Cortex of kidney (tissue), 1 donor: ENCODE measurements at places on chromosomes 4 and X.

DNA sequence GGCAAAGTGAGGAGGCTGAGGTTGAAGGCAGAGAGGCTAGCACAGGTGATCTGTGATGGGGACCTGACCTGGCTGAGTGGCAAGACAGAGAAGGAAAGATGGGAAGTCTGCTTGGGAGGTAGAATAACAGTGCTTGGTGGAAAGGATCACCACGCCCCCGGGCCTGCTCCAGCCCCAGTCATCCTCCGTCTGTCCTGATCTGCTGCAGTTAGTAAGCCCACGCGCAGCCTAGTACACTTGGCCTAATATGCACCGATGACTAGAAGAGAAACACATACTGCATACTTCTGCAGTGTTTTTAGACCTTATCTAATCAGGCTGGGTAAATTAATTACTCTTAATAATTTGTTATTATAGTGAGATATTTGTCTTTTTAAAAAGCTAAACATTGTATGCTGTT lies 103.7 kb upstream of the KLF3 start:
- no peak for DNase-seq

GRCh38 chrX:136203951-136204350 lies 47.2 kb downstream of the MAP7D3 start:
- no peak for DNase-seq

DNA sequence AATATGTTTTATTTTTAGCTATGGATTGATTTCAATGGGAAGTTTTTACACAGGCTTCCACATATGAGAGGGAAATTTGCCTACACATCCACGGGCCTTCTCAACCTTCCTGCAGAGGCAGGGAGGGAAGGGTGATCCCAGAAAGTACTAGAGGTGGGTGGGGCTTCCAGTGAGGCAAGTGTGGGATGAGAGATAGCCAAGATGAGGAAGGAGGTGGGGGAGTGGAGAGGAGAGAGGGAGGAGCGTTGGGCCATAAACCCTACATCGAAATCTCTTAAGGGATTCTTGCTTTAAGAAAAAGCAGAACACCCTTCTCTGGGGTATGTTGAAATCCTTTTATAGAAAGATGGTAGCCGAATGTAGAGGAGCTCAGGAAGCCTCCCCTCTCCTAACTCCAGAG lies 19.0 kb downstream of the NKX6-1 start:
- DNase-seq = no peak

GRCh38 chr4:72507167-72507566 lies 61.9 kb downstream of the ADAMTS3 start:
- DNase-seq = no peak

DNA sequence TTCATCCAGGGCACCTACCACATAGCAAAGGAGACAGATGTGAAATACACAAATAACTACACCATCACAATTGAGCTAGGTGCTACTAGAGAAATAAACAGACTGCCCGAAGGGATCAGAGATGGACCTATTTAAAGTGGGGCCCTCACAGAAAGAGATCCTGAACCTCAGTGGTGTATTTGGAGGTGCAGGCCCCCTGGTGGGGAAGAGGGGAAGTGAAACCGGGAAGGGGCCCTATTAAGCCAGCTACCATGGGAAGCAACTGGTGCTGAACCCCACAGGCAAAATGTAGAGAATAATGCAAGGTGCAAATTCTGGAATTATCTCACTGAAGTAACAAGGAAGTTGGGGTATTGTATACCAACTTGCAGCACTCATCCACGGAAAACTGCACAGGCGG lies 78.6 kb upstream of the FAM9A start:
- DNase-seq = no peak

DNA sequence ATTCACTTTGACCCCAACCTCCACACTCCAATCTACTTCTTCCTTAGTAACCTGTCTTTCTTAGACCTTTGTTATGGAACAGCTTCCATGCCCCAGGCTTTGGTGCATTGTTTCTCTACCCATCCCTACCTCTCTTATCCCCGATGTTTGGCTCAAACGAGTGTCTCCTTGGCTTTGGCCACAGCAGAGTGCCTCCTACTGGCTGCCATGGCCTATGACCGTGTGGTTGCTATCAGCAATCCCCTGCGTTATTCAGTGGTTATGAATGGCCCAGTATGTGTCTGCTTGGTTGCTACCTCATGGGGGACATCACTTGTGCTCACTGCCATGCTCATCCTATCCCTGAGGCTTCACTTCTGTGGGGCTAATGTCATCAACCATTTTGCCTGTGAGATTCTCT lies 344 bp downstream of the OR13H1 start:
- DNase-seq = no peak

GRCh38 chr4:154732669-154733068 lies 11.1 kb upstream of the LRAT start:
- no peak for DNase-seq

- DNase-seq = no peak
Measured at GRCh38 chr4:58553679-58554078, 1443.5 kb upstream of the IGFBP7 start.

DNA sequence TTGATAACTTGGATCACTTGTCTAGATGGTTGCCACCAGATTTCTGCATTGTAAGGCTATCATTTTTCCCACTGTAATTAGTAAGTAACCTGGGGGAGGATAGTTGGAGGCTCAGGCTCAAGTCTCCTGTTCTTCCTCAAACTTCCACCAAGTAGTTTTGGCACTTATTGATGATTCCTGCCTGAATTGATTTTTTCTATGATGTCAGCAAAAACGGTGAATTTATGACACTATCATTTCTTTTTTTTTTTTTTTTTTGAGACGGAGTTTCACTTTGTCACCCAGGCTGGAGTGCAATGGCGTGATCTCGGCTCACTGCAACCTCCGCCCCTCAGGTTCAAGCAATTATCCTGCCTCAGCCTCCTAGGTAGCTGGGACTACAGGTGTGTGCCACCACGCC lies 12.4 kb downstream of the TMSB4X start:
- DNase-seq = no peak

GRCh38 chr4:10084651-10085358 lies 31.8 kb downstream of the WDR1 start:
- no peak for DNase-seq
